Stimulated activated CD8-positive, alpha-beta memory T cell treated with anti-CD3 and anti-CD28 coated beads, Interleukin-4, amount 100 ng/mL, for 4 hours (primary cell): ENCODE measurements at places on chromosomes 7 and 10.

DNA sequence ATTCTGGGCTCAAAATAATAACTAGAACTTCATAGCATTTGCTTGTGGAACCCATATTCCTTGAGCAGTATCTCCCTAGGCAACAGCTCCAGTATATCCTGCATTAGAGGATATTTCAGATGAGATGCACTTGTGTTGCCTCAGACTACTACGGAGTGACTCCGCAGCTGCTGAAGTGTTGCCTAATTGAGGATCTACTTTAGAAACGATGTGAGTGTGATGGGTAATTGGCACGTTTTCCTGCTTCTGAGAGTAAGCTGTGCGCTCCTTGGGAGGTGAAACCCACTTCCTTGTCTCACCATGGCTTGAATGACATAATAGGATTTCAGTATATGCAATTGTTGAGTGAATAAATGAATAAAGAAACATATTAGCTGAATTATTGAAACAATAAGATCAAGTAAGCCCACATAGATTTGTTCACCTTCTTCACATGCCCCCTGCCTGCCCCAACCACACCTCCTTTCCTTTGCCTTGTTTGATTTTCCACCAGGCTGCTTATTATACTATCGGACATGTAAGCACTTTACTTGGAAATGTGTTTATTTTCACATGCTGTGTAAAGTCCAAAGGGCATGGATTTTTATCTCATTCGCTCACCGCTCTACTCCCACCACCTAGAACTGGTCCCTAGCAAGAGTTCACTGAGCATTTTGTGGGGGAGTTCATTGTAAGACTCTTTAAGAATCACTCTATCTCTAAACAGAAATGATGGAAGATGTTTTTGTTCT lies 303.8 kb downstream of the KCNMA1 start:
- no peak for DNase-seq

- no peak for DNase-seq
Observed at GRCh38 chr10:74771054-74771453, 55.3 kb upstream of the KAT6B start.

GRCh38 chr7:46058086-46058823 lies 137.2 kb upstream of the IGFBP3 start:
- DNase-seq, result no peak

DNA sequence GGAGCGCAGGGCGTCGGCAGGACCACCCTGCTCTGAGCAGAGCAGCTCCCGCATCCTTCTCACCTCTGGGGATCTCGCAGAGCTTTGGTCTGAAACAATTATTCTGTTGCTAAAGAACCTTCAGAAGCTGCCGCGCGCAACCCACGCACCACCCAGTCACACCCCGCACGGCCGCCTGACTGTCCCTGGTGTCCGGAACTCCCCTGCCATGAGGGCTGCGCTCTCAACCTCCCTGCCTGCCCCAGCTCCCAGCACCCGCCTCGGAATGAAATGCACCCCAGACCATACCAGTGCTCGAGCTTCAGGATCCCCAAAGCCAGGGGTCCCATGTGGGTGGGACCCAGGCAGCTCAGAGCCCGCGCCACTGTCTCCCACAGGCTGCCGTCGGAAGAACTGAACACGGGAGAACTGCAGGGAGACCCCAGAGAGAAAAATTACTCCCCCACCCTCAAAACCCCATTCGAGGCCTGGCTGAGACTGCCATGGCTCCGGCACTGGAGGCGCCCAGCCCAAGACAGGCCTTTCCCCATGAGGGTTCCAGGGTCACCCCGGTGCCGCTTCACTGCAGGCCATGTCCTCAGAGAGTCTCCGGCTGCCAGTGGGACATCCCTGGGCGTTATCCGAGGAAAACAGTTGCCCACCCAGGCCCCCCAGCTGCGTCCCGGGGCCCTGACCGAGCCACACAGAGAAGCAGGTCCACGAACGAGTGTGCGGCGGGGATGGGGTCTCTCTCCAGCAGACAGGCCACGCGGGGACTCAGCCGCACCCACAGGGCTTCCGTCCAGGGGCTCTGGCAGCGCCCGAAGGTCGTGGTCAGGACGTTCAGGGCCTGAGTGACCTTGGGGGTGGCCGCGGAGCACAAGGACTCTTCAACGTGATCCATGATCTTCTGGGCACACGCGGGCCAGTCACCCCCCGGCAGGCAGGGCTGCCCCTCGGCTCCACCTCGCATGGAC lies 12.1 kb downstream of the BRAT1 start:
- no peak for DNase-seq
